Smooth muscle cell of bladder (primary cell): ENCODE measurements at places on chromosomes 2 and 18. TPM values are rescaled to one million over a fixed set of nuclear protein-coding genes. Genes with fewer than 3 reads are reported as not detected.

Gene NOSTRIN
- 0.09 and 0.14 TPM in 2 replicates for total RNA-seq

Gene ADGRF3
- total RNA-seq = under 0.01 TPM in 2 replicates

Gene ABHD3
- total RNA-seq = 5.5 and 6.4 TPM in 2 replicates

Gene RAB31
- 51.2 and 58.7 TPM in 2 replicates for total RNA-seq
